Stimulated activated naive B cell treated with anti-CD40 and anti-IgM and Interleukin-4, amounts not matched to agents 10 μg/mL and 1 μg/mL and 100 μg/mL, for 72 hours (primary cell): ENCODE measurements at places on chromosomes 16 and 17.

- DNase-seq, result no peak
Measured at GRCh38 chr17:5677620-5678019, 93.3 kb upstream of the NLRP1 start.

DNA sequence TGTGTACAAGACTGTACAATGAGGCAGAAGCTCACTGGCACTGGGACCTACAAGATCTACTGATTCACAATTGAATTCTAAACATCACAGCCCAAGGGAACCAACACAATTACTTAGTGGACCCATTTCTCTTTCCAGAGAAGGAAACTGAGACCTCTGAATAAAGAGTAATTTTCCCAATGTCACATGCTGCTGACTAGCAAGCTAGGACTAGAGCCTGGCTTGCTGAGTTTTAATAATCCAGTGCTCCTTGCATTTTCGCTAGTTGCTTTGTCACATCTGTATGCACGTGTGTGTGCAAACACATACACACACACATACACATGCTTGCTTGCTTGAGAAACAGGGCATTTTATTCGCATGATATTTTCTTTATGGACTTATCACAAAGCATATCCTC lies 3.9 kb upstream of the LPO start:
- no peak for DNase-seq

DNA sequence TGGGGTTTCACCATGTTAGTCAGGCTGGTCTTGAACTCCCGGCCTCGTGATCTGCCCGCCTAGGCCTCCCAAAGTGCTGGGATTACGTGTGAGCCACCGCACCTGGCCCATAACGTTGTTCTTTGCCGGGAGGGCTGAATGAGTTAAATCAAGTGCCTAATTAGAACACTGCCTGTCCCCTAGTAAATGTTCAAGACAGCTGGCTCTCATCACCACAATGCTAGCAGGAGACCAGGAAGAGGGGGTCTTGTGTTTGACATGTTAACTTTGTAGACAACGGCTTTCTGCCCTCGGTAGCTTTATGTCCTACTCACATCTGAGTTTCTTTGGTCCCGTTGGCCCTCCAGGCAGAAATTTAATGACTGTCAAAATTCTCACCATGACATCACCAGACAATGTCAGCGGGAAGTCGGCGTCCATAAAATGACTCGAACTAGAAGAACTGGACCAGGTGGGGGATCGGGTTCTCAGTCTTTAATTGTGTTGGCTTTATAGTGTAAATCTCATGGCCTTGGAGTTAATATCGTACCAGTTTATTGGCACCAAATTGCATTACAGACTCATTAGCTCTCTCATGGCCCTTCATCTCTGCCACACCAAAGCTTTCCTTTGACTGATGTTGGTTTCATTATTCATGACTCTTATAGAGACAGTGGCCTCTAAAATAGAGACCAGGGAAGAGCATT lies 11.4 kb upstream of the ITPRIPL2 start:
- DNase-seq, result no peak

DNA sequence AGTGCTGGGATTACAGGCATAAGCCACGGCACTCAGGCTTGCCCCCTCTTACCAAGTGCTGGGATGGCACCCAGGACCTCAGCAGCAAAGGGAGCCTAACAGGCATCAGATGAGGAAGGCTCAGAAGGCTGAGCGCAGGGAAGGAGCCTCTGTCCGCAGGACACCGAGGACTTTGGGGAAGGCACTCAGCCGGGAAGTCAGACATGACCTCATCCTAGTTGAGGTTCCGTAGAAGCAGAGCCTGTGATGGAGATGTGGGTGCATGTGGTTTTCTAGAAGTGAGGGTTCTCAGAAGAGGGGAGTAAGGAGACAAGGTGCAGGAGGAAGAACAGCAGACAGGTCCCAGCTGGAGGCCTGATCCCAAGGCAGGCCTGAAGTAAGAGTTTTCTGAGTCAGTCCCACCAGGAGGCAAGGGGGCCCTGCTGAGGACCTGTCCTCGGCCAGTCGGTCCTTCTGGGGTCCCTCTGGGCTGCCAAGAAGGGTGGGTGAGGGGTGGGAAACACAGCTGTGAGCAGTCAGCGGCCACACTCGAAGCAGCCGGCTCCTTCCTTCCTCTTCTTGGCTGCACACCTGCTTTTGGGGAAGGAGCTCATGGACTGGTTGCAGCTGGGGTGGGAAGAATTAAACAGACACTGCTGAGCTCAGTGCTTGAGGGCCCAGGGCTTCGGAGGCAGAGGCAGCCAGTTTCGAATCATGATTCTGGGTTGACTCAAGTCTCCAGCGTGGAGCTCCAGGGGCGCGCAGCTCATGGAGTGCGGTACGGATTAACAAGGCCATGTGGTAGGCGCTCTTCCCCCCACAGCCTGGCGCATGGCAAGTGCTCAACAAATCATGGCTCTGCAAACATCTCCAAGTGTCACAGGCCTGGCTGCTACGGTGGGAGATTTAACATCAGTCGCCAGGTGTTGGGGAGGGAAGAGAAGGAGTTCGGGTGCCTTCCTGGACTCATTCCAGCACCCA lies 38.9 kb upstream of the SNN start:
- DNase-seq, result peak; percentile 33

- no peak for DNase-seq
Measured at GRCh38 chr16:27324851-27325301, 11.1 kb downstream of the IL4R start.

GRCh38 chr17:82649501-82650261 lies 1.4 kb upstream of the WDR45B start:
- no peak for DNase-seq

GRCh38 chr16:4273858-4274311 lies 1.1 kb upstream of the TFAP4 start:
- peak; percentile 20 for DNase-seq

- DNase-seq, result no peak
Measured at GRCh38 chr17:73533127-73533526, 111.1 kb downstream of the SDK2 start.

- no peak for DNase-seq
Measured at GRCh38 chr17:68296217-68297191, 5.2 kb downstream of the ARSG start.

- DNase-seq, result no peak
Measured at GRCh38 chr17:2695243-2695960, 16.2 kb downstream of the CLUH start.

DNA sequence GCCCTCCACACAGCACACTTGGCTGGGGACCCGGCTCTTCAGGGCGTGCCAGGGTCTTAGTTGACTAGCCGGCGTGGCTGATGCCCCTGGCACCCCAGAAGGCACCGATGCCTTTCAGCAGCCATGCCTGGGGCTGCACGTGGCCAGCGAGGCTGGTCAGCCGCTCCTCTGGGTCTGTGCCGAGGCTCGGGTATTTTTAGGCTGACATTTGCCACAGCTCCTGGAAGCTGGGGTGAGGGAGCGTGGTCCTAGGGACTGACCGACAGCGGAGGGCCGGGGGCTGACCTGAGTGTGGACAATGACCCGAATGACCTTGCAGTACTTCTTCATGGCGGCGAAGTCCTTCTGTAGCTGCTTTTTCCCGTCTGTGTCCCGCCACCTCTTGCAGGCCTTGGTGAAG lies 3.9 kb downstream of the RPL3L start:
- DNase-seq, result no peak

DNA sequence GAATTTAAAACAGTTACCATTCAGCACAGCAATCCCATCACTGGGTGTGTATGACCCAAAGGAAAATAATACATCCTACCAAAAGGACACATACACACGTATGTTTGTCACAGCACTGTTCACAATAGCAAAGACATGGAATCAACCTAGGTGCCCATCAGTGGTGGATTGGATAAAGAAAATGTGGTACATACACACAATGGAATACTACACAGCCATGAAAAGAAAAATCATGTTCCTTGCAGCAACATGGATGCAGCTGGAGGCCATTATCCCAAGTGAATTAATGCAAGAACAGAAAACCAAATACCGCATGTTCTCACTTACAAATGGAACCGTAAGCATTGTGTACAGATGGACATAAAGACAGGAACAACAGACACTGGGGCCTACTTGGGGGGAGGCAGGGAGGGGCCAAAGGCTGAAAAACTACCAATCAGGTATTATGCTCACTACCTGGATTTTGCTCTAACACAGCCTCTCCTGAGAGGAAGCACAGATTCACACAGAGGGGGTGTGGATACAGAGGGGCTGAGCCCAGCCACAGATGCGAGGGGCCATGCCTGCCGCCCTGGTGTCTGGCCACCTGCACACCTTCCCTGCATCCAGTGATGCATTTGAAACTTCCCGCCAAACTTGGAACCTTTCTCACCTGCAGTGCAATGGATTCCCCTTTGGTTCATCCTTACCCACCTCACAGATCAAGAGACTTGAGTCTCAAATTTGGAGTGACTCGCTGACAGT lies 55.9 kb downstream of the USP22 start:
- DNase-seq, result no peak

GRCh38 chr16:1992704-1993317 lies 3.0 kb downstream of the SYNGR3 start:
- DNase-seq, result no peak

- no peak for DNase-seq
Measured at GRCh38 chr17:72452286-72453173, 331.7 kb downstream of the SOX9 start.

- DNase-seq, result no peak
Measured at GRCh38 chr16:24883714-24884151, 38.0 kb downstream of the SLC5A11 start.

GRCh38 chr16:10995565-10995964 lies 51.2 kb downstream of the CLEC16A start:
- no peak for DNase-seq

DNA sequence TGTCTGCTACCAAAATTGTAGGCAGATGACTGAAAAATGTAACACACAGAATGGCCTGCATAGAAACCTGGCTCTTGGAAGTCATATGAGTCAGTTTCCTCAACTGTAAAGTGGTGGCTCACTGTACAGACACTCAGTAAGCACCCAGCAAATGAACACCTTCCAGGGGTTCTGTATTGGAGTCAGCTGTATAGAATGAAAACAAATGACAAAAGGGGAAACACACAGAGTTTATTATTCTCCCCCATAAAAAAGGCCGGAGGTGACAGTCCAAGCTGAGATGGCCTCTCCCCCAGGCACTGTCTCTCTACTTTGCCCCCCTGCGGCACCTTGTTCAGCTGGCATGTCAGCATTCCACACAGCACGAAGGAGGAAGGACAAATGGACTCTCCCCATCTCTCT lies 6.2 kb upstream of the MEOX1 start:
- DNase-seq, result no peak

DNA sequence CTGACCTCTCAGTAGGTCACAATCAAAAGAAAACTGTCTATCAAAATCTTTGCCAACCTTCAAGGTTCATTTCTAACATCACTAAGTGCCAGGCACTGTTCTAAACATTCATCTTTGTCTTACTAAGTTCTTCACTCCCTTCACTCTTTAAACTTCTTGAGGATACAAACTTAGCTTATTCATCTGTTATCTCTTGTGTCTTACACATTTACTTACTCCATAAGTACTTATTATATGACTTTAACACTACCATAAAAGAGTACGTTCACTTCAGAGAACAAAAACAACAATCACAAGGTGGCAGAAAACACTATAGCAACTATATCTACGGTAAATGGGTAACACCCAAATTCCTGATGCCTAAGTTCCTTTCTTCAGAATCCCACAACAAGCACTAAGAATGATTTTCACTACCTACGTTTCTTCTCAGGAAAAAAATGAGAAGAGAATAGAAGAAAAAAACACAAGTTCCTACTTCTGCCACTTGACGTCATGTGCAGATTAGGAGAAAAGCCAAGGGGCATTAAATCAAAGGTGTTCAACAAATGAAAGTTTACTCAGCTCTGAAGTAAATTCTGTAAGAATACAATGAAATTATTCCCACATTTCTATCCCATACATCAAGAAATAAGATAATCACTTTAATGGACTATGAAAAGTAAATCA lies 29.2 kb downstream of the KANSL1 start:
- DNase-seq, result no peak

- no peak for DNase-seq
Measured at GRCh38 chr17:21031756-21032396, 10.9 kb downstream of the USP22 start.

DNA sequence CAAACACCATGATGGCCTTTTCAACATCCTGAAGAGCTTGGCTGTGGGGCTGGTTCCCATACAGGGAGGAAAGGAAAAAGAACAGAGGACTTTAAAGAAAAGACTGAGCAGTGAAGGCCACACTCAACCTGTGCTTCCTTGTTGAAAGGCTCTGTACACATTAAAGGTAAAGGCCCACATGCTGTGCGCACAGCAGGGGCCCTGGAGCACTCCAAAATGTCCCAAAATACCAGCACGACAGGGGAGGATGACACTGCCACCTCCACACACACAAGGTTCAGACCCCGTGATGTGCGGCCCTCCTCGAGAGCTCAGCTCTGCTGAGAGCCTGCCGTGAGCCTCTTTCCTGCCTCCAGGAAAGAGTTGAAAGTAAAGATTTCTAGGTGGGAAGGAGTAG lies 36.5 kb downstream of the FANCA start:
- no peak for DNase-seq

- no peak for DNase-seq
Measured at GRCh38 chr17:29949696-29950095, 8.3 kb downstream of the EFCAB5 start.

DNA sequence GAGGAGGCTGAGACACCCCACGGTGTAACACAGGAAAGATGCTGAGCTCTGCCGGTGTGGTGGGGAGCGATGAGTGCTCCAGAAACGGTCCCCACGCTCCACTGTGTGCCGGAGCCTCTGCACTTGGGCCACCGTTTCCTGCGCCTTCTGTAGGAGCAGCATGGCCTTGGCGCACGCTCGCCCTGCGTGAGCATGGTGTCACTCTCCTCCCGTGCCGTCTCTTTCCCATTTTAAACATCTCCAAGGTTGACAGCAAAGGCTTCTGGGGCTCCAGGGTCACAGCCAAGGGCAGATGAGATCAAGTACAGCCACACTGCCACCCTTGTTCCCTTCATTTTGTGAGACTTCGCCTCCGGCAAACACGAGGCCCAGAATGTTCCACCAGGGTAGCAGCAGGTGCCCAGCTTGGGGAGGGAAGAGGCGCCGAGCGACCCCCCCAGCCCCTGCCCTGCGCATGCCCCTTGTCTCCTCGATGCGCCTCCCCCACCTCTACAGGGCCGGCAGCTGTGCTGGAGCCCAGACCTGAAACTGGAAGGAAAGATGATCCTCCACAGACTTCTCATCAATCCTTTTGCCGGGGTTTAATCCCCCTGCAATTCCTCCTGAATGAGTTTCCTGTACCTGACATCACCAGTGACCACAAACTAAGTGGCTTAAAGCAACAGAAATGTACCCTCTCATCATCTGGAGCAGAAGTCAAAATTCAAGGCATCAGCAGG lies 19.9 kb upstream of the OSGIN1 start:
- DNase-seq, result no peak

GRCh38 chr17:50642722-50643656 lies 8.3 kb downstream of the ABCC3 start:
- DNase-seq, result no peak

- DNase-seq, result peak; percentile 15
Measured at GRCh38 chr17:44557651-44558285, 484 bp downstream of the FZD2 start.
